ENCODE measurements at places on chromosomes 11 and 22.

- no peak for DNase-seq
Measured at GRCh38 chr22:27220339-27220738, 563.0 kb downstream of the MIAT start.

GRCh38 chr22:47114813-47115517 is 352.5 kb downstream of the TBC1D22A start:
- DNase-seq = no peak

DNA sequence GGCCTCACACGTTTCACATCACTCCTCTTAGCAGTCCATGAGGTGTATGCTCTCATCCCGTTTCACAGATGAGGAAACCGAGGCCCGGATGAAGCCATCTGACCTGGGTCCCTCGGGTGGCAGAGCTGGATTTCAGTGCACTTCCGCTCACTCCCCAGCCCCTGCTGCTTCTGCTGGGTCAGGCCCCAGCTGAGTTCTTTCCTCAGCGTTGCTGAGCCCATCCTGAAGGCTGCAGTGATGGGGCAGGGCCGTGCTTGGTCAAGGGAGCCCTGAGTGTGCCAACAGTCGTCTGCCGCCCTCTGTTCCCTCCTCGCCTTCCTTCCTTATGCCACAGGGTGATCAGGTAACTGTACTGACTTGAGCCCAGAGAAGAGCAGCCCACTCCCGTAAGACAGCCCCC is 12.1 kb downstream of the TRMU start:
- DNase-seq = no peak

DNA sequence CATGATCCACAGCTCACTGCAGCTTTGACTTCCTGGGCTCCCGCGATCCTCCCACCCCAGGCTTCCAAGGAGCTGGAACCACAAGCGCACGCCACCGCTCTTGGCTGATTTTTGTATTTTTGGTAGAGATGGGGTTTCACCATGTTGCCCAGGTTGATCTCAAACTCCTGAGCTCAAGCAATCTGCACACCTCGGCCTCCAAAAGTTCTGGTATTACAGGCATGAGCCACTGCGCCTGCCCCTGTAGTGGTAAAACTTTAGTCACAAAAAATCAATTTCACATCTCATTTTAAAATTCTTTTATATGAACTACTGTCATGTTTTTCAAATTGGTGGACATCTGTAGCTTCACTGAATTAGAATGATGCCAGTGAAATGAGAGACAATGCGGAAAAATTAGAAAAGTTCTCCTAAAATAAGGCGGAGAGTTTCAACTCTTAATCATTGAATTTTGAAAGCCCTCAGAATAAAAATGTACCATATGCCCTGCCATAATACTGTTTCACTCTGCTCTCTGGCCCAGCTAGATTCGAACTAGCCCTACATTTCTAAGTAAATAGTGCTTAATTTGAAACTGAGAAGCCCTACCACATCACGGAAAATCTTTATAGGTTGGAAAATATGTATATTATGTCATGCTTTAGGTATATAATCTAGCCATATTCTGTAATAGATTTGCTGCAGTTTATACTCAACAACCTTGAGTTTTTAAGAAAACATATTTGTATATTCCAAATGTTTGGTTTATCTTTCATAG is 78.7 kb downstream of the HORMAD2 start:
- DNase-seq = peak; percentile 36

- DNase-seq = no peak
Measured at GRCh38 chr11:70610566-70611565, 212.5 kb downstream of the CTTN start.

GRCh38 chr11:35802221-35802620 is 139.6 kb downstream of the TRIM44 start:
- no peak for DNase-seq

- no peak for DNase-seq
Measured at GRCh38 chr11:112580864-112581263, 320.2 kb upstream of the PLET1 start.

GRCh38 chr11:102582140-102582539 is 43.0 kb downstream of the MMP20 start:
- no peak for DNase-seq

DNA sequence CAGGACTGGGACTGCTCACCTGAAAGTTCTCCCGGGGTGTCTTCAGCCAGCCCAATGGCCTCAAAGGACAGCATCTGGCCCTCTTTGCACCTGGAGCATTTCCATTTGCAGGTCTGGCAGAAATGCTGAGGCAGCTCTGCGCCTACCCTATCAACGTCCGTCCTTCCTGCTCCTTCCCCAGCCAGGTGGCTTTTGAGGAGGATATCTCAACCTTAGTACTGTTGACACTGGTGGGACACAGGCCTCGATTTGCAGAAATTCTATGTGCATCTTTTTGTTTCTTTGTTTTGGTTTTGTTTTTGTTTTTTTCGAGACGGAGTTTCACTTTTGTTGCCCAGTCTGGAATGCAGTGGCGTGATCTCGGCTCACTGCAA is 5.0 kb downstream of the MOGAT2 start:
- no peak for DNase-seq

DNA sequence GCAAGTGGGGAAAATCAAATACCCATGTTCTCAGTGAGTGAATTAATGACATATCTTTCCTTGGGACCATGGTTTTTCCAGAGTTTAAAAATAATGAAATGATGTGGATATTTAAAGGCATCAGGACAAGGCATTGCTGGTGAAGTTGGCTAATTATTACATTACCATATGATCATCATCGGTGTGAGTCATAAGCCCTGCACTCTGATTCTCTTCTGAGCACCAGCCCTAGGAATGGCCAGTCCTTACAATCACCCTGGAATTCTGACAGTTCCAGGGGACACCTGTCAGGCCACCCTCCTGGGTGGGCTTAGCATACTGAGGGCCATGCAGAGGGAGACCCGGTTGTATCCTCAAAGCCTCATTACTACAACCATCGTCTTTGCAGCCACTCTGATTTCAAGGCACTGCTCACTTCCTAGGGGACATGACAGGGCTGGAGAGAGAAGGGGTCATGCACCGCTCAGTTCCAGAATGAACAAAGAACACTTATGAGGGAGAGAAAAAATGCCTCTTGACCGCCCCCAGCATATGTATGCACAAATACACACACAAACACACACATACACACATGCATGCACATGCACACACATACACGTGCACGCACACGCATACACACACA is 365.0 kb downstream of the MIAT start:
- DNase-seq = no peak

Measured in activated CD4-positive, alpha-beta T cell treated with anti-CD3 and anti-CD28 coated beads, Interleukin-2, amount 50 U/mL, for 48 hours (primary cell).